ENCODE measurements at places on chromosomes 6 and 20.

DNA sequence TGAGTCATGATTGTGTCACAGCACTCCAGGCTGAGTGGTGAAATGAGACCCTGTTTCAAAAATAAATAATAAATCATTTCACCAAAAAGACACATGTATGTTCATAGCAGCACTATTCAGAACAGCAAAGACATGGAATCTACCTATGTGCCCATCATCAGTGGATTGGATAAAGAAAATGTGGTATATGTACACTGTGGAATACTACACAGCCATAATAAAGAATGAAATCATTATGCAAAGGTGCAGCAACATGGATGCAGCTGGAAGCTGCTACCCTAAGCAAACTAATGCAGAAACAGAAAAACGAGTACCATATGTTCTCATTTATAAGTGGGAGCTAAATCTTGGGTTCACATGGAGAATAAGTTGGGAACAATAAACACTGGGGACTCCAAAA, 33.1 kb downstream of the ZNF451 start:
- DNase-seq: no peak

DNA sequence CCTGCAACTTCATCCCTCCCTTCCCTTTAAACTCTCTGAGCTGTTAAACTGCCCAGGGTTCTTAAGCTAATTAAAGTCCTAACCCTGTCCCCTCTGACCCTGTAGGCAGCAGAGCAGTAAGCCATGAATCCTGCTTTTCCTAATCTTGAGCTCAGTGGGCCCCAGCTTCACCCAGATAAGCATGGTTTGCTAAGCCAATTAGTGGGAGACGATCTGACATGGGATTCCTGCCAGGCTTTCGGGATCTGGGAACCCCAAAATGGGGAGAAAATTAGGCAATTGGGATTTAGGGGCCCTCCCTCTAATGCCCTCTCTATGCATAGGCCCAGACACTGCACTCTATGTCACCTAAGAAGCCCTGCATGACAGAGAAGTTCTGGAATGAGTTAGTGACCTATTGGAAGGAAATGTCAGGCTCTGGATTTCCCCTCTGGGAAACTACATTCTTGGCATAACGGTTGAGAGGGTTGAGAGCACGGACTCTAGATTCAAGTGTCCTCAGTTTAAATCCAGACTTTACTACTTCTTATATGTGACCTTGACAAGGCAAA, 4.6 kb downstream of the XKR7 start:
- no peak for DNase-seq

DNA sequence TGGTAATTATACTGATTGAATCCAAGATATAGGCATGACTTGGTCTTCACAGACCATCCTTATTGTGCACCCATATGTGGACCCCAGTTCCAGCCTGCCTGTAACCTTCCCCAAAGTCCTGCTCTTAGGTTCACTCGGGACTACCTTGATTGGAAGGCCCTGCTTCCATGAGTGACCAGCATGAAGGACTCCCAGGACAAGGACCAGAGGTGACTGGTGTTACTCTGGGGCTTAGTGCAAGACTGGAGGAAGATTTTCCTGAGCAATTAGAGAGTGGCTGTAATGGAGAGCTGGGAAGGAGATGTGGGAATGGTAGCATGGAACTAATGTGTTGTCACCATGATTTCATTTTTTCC, 15.1 kb downstream of the BRD2 start:
- no peak for DNase-seq

DNA sequence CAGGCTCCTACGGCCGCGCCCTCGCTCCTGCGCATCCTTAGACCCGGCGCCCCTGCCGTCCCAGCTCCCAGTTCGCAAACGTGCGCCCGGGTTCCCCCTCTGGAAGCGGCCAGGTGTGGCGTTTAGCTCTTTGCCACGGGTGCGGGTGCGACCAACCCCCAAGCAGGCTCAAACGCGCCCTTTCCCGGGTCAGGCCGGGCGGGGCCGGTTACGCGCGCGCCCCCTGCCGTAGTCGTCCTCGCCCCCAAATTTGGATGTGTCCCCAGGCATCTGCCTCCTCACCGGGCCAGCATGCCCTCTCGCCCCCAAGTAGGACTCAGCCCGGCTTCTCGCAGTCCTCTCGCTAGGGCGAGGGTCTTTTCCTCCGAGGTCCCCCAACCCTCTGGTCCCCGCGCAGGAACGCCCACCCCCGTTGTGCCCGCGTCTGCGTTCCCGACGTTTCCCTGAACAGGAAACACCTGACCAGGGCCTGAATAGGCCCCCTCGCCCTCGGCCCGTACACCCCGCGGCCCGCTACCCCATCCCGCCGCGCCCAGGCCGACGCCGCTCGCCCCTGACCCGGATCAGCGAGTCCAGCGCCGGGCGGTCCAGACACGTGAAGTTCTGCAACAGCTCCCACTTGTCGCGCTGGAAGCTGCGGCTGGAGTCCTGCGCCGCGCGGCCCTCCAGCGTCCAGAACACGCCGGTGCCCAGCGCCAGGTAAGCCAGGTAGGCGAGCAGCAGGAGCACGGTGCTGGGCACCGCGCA, 520 bp downstream of the KCNK17 start:
- no peak for DNase-seq

DNA sequence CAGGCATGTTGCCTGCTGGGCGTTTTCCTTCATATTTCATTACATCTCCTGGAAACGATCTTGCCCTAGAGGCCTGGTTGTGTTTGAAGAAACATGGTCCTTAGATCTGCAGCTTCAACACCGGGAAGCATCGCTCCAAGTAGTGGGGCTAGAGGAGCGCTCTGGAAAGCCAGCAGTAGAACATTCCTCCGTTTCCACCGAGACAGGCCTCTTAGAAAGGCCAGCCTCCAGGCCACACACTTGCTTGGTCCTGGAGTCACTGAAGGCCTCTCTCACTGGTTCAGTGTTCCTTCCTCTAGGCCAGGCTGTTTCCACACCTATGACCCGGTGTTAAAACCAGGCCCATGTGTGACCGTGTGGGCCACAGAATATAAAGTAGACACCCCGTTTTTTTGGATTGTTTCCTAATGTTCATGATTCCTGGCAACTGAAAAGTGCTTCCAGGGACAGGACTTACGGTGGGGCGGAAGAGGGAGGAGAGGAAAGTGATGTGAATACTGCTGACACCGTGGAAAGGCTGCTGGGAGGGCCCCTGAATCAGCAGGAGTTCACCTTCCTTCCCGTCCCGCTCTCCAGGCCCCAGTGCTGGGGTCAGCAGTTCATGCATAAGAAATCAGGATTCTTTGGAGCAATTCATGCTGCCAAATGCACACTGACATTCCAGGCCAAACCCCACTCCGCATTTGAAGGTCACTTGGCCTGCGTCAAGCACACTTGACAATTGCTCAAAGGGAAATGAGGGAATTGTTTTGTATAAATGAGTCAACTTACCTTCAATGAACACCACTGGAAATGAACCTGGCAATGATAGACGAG, 83.8 kb downstream of the IYD start:
- no peak for DNase-seq

DNA sequence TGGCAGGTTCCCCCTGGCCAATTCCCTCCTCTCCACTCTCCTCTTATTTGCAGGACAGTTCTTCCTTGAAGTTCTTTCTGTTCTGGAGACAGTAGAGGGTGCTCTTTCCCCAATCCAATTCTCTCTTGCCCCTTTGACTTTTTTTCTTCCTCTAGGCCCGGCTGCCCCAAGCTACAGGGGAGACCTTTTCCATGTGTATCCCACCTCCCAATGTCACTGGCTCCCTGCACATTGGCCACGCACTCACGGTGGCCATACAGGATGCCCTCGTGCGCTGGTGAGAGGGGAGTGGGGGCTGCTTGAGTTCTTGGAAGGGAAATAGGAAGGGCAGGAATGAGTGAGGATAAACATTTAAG, 1.5 kb downstream of the VARS2 start:
- peak; percentile 29 for DNase-seq

DNA sequence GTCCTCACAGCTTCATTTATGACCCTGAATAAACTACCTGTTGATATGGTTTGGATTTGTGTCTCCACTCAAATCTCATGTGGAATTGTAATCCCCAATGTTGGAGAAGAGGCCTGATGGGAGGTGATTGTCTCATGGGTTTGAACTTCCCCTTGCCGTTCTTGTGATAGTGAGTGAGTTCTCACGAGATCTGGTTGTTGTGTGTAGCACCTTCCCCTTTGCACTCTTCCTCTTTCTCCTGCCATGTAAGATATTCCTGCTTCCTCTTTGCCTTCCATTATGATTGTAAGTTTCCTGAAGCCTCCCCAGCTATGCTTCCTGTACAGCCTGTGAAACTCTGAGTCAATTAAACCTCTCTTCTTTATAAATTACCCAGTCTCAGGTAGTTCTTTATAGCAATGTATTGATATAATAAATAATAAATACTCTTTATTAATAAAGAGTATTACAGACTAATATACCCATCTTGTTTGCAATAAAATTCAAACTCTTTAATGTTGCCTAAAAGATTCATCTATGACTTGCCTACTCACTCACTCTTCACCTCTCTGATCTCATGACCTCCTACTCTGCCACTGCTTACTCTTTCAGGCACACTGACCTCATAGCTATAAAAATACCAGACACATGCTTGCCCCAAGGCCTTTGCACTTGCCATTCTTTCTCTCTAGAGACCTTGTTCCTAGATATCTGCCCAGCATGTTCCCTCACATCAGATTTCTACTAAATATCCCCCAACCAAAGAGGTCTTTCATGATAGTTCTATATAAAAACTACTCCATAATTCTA, 256.4 kb upstream of the MARCKS start:
- DNase-seq: no peak

GRCh38 chr20:57215426-57215825, 51.0 kb downstream of the BMP7 start:
- no peak for DNase-seq

DNA sequence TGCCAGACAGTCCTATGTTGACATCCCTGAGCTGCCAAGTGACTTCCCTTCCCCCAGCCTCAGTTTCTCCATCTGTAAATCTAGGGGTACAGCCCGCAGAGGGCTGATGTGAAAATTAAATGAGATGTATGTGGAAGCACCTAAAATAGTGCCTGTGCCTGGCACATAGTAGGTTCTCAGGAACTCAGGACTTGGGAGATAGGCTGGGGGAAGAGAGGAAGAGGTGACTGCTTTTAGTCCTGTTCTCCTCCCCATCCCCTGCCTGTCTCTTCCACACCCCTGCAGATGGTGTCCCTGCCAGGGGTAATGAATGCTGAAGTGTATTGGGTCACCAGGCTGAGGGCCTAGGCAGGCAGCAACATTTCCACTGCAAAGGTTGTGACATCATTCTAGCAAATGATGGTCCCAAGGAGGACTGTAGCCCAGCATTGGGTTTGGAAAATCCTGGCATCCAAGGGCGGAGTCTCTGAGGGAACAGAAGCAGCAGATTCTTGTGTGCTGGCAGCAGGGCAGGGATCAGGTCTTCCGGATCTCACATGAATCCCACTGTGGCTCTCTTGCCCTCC, 1.8 kb downstream of the SNPH start:
- no peak for DNase-seq

DNA sequence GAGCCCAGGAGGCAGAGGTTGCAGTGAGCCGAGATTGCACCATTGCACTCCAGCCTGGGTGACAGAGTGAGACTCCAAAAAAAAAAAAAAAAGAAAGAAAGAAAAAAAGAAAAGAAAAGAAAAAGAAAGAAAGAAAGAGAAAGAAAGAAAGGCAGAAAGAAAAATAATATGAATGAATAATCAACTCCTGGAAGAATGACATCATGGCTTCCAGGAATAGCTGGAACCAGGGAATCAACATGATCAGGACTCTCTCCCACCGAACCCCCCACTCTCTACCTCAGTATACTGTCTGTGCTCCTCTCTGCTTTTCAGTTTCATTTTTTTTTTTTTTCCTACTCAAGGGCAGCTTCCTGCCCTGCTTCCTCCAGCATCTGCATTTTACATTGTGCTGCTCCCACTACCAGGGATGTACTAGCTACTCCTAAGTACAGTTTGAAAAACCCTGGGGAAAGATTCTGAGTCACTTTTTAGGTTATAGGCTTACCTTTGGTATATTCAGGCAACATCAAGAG, 19.7 kb upstream of the MTCL3 start:
- no peak for DNase-seq

DNA sequence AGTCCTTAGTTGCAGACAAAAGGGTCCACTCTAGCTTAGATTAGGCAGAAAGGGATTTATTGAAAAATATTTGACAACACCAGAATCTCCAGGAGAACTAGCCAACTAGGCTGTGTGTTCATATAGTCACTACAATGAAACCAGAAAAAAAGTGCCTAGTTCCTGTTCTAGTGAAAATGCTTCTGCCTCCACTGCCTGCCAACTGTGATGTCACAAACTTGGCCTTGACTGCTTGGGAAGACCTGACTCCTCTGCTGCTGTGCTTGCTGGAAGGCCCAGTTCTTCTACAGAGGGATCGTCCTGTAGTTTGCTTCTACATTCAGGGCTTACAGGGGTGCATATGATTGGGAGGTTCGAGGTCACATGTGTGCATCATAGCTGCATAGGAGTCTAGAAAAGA, 40.3 kb upstream of the XRN2 start:
- DNase-seq: no peak

DNA sequence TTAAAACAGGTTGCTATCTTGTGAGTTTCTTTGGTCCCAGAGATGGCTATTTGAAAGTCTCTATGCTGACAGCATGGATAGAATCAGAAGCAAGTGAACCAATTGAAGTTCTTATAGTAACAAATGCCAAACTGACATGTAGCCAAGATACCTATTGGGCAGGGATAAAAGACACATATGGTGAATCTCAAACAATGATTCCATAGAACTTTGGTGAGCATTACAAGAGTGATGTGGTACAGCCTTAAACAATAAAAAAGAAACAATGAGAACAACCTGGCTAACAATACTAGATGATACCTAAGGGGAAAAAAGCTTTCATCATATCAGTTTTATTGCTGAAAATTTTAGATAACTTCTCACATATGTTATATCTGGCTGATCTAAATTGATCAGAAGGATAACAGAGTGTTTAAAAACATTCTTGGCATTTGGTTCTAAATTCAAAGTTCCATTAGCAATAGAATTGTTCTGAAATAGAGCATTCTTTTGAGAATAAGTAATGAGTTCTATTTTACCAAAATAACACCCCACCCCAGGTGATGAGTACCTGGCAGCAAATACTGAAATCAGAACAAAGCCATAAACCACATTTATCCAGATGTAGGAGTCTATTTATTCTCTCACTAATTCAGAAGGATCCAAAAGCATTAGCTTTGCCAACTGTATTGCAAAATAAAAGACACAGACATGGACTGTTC, 5.8 kb upstream of the HMGCLL1 start:
- no peak for DNase-seq

DNA sequence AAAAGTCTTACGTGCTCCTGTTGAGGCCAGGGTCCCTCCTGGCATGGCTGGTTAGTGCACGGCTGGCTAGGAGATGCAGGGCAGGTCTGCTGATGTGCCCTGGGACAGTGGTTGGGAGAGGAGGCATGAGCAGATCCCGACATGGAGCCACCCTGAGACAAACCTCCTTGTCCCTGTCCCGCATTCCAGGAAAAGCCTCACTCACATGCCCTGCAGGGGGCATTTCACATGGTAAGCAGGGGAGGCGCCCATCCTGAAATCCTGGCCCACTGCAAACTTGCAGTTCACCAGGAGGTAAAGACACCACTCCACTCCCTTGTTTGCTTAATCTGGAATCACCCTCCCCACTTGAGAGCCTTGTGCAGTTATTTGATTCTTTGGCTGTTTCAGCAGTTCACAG, 116.7 kb upstream of the SLC24A3 start:
- no peak for DNase-seq

- no peak for DNase-seq
These were observed 500.3 kb upstream of the PTCHD4 start for GRCh38 chr6:48611332-48611731.
